ENCODE measurements at places on chromosomes 5 and 9. TPM values are rescaled to one million over a fixed set of nuclear protein-coding genes. Genes with fewer than 3 reads are reported as not detected.

ZNF484 gene
- total RNA-seq = 15.3 TPM

PKD2L2 gene
- not detected for total RNA-seq

IFNA2 gene
- total RNA-seq = not detected

C1QTNF3 gene
- total RNA-seq = 0.34 TPM

ZBED3 gene
- total RNA-seq = 2.7 TPM

ASPN gene
- total RNA-seq = not detected

FOXE1 gene
- not detected for total RNA-seq

TMEM215 gene
- total RNA-seq = under 0.01 TPM

PCDHB15 gene
- not detected for total RNA-seq

NAIP gene
- 2.4 TPM for total RNA-seq

ORM2 gene
- total RNA-seq = not detected

OSMR gene
- 28.0 TPM for total RNA-seq

PDE8B gene
- under 0.01 TPM for total RNA-seq

GABRG2 gene
- not detected for total RNA-seq

GCNT4 gene
- total RNA-seq = 2.7 TPM

ANKDD1B gene
- under 0.01 TPM for total RNA-seq

LHX3 gene
- total RNA-seq = not detected

FBXO4 gene
- total RNA-seq = 12.0 TPM

LCP2 gene
- 0.67 TPM for total RNA-seq

CCL28 gene
- total RNA-seq = 37.8 TPM

PCDHGB1 gene
- 2.5 TPM for total RNA-seq

PDE6A gene
- total RNA-seq = not detected

EEIG1 gene
- total RNA-seq = 27.5 TPM

ADAMTS16 gene
- 0.15 TPM for total RNA-seq

IFNA7 gene
- total RNA-seq = not detected

SPARC gene
- 820 TPM for total RNA-seq

TAS2R1 gene
- not detected for total RNA-seq

BTNL9 gene
- not detected for total RNA-seq

CYFIP2 gene
- 8.4 TPM for total RNA-seq

STPG3 gene
- total RNA-seq = not detected

ZSWIM6 gene
- 10.7 TPM for total RNA-seq

GPR21 gene
- 1.1 TPM for total RNA-seq

FNBP1 gene
- 63.2 TPM for total RNA-seq

NMUR2 gene
- not detected for total RNA-seq

ZNF367 gene
- total RNA-seq = 6.9 TPM

GALT gene
- 68.6 TPM for total RNA-seq

SLC23A1 gene
- total RNA-seq = not detected

Data from melanocyte of skin (primary cell).